ENCODE measurements at places on chromosomes 7 and 10.

- DNase-seq: no peak
Measured at GRCh38 chr7:7122701-7123281, 59.6 kb upstream of the C1GALT1 start.

- no peak for DNase-seq
Measured at GRCh38 chr10:125795637-125796190, 20.1 kb upstream of the MMP21 start.

DNA sequence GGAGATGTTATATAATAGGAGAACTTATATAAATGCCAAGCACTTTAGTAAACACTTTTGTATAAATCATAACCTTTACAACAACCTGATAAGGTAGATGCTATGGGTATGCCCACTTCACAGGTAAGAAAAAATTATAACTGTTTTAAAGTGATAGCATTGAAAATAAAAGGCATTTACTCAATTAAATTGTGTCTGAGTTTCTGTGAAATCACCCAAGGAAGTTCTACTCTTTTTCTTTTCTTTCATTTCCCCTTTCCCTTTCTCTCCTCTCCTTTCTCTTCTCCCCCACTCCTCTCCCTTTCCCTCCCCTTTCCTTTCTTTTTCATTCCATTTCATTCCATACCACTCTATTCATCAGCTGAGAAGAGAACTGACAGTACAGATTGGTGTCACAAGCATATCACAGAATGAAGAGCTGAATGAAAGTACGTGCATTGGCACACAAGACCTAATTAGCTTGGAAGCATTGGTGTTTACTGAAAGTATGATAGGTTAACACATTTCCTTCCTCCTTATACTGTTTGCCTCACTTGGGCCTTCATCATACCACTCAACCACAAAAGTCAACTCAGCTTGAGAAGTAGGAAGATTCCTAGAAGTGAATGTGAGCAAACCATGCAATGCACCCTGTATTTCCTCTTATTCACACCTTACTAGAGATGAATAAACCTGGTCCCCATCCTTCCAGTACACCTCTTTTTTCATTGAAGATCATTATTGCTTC lies 117.9 kb upstream of the AGR3 start:
- no peak for DNase-seq

DNA sequence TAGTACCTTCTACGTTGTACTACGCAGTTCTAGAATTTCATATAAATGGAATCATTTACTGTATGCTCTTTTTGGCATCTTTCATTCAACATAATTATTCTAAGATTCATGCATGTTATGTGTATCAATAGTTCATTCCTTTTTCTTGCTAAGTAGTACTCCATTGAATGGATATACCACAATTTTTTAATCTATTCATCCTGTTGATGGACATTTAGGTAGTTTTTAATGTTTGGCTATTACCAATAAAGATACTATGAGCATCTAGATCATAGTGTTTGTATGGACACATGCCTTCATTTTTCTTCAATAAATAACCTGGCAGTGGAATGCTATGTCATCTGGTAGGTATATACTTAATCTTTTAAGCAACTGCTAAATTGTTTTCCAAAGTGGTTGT lies 83.0 kb upstream of the ELN start:
- no peak for DNase-seq

- DNase-seq: no peak
Measured at GRCh38 chr10:119113751-119114732, 10.1 kb downstream of the DENND10 start.

- no peak for DNase-seq
Measured at GRCh38 chr7:149607683-149608082, 110.1 kb upstream of the ZNF746 start.

- DNase-seq: no peak
Measured at GRCh38 chr7:155062411-155062810, 7.7 kb upstream of the HTR5A start.

- no peak for DNase-seq
Measured at GRCh38 chr7:114026486-114027089, 107.8 kb upstream of the PPP1R3A start.

DNA sequence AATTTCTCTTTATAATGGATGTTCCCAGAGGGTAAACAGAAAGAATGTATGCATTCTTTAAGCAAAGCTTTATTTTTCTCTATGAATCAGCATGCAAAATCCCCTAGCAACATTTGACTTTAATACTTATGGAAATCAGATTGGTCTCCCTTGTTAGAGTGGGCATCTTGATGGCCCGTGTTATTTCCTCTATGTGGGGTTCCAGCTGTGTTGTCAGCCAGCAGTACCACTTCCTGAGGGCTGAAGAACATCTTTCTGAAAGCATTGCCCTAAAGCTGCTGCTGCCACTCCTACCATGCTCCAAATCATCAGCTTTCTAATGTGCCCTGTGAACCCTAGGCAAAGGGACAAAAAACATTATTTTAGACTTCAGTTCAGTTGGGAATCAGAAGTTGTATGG lies 70.4 kb upstream of the HECTD2 start:
- DNase-seq: no peak

DNA sequence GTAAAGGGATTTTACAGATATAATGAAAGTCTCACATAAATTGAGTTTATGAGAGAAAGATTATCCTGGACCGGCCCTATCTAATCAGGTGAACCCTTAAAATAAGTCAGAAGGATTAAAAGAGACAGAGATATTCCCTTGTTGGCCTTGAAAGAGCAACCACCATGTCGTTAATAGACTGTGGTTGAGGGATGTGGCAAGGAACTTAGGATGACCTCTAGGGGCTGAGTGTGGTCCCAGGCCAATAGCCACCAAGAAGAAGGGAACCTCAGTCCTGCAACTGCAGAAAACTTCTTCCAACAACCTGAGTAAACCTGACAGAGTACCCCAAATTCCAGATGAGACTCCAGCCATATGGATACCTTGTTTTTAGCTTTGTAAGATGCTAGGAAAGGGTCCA lies 121.5 kb downstream of the POLR1F start:
- DNase-seq: no peak

- DNase-seq: no peak
Measured at GRCh38 chr10:14184841-14185315, 145.8 kb downstream of the FRMD4A start.

DNA sequence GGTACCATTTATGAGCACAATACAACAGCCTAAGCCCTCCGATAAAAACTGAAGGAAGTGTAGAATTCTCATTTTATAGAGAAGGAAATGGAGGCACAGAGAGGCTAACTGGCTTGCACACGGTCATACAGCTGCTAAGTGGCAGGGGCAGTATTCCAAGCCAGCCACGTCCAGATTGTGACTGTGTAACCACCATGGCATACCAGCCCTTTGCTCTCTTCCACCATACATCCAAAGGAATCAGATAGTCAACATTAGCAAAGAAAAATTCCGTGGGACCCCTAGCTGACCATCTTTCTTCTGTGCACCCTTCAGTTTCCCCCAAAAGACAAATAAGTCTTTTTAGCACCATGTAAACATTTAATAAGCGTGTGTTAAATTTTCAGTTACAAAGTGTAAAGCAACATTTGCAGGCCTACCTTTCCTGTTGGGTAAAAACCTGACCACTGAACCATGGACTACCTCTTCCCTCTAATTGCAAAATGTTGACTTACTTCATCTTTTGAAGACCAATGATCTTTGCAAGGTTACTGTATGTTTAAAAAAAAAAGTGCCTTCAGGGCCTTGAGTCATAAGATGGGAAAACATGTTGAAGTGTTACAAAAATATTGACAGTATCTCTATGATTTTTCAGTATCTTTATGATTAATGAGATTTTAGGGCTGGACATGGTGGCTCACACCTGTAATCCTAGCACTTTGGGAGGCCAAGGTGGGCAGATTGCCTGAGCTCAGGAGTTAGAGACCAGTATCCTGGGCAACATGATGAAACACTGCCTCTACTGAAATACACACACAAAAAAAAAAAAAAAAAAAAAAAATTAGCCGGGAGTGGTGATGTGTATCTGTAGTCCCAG lies 24.3 kb upstream of the PDZD8 start:
- DNase-seq: no peak

GRCh38 chr10:80927419-80928078 lies 389.8 kb downstream of the SH2D4B start:
- no peak for DNase-seq

GRCh38 chr10:126511917-126512479 lies 123.7 kb upstream of the ADAM12 start:
- DNase-seq: no peak

Measured in right forelimb (tissue), 1 donor.